NCI-H460 (cell line): ENCODE measurements at places on chromosomes 5 and 9.

GRCh38 chr5:38636626-38637025 lies 80.2 kb upstream of the LIFR start:
- no peak for DNase-seq

GRCh38 chr9:33952066-33952465 lies 96.6 kb downstream of the UBAP2 start:
- DNase-seq, result no peak

DNA sequence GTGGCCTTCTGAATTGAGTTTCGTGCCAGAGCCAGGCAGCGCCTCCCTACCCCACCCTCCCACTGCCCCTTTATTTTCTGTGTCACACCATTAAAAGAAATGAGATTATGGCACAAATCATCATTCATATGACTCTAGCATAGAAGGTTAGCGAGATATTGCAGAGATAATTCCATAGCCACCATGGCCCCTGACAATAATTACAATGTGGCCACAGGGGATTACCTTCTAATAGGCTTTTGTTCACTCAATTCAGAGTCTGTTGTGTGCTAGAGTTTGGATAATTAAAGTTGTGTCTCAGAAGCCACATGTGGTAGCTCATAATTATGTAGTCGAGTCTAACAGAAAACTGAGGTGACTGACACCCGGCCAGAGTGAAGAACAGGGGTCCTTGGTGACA lies 428.1 kb downstream of the ARHGEF28 start:
- no peak for DNase-seq

GRCh38 chr5:102969641-102970040 lies 150.3 kb downstream of the GIN1 start:
- DNase-seq, result no peak

DNA sequence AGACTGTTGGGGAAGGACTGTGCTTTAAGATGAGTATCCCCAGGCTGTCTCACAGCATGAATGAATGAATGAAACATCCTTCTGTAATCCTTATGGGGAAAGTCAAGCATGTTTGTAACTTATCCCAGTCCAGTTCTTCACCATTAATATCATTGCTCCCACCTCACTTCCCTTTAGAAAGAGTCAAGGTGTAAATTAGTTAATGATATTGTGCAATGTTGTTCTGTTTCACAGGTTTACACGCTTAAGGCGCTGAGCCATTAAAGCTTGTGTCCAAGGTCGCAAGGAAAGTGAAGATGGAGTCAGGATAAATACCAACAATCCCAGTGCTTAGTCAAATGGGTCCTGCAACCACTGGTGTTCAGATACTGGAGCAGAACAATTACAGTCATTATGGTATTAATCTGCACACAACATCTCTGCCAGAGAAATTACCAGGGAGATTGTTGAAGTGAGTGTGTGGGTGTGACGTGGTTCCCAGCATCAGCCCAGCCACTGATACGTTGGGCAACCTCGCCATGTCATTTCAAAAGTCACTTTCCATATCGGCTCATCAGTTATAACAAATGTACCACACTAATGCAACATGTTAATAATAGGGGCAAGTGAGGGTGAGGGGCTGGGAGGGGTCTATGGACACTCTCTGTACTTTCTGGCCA lies 1.5 kb upstream of the MYO10 start:
- no peak for DNase-seq

- DNase-seq, result no peak
Observed at GRCh38 chr9:8531826-8532415, 732.3 kb upstream of the DMAC1 start.

GRCh38 chr5:56064984-56065383 lies 70.2 kb upstream of the IL6ST start:
- no peak for DNase-seq

- DNase-seq, result no peak
Observed at GRCh38 chr5:11139217-11139865, 378.3 kb upstream of the DAP start.

DNA sequence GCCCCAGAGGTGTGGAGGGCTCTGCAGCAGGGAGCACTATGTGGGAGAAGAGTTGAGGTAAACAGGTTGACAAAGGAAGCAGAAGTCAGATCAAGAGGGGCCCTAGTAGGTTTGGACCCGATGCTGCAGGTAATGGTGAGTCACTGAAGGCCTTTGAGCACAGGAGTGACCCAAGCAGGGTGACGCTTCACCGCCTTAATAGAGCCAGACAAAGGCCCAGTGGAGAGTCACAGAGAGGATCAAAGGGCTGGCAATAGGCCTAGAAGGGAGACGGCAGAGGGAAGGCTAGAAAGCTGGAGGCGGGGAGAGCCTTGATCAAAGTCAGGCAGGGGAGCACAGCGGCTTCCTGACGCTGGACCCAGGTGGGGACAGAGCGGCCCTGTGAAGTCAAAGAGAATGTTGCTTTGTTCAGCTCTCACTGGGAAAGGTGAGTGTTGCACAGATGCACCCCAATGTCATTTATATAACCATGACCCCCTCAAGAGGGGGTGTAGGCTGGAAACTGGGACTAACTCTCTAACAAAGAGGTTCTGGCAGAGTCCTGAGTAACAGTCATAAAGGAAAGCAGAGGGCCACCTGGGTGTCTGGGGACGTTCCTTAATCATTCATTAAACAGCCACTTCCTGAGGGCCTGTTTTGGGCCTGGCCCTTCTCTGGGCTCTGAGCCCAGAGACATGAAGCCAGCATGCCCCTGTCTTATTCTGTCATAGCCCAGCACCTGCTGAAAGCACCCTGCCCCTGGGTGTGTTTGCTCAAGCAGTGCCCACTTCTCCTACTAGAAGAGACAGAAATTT lies 9.8 kb upstream of the CPLX2 start:
- no peak for DNase-seq

DNA sequence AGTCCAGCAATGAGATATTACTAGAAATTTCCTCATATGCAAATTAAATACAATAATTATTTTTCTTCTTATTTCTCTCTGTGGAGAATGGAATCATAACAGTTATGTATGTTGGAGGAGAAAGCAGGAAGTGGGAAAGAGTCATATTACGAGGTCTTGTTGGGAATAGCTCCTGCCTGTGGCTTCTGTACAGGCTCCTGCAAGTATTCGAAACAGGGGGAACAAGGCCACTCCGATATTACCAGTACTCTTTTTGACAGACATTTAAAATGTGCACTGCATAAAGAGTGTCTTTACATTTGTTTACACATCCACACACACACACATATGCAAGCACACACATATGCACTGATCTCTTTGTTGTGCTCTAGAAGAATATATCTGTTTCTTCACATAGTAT lies 812.0 kb upstream of the ZNF608 start:
- no peak for DNase-seq
